ENCODE measurements at places on chromosomes 5 and 9.

- DNase-seq, result no peak
These were observed 23.8 kb downstream of the NANS start for GRCh38 chr9:98080326-98080725.

GRCh38 chr9:129751841-129752801 is 721 bp downstream of the PTGES start:
- no peak for DNase-seq

DNA sequence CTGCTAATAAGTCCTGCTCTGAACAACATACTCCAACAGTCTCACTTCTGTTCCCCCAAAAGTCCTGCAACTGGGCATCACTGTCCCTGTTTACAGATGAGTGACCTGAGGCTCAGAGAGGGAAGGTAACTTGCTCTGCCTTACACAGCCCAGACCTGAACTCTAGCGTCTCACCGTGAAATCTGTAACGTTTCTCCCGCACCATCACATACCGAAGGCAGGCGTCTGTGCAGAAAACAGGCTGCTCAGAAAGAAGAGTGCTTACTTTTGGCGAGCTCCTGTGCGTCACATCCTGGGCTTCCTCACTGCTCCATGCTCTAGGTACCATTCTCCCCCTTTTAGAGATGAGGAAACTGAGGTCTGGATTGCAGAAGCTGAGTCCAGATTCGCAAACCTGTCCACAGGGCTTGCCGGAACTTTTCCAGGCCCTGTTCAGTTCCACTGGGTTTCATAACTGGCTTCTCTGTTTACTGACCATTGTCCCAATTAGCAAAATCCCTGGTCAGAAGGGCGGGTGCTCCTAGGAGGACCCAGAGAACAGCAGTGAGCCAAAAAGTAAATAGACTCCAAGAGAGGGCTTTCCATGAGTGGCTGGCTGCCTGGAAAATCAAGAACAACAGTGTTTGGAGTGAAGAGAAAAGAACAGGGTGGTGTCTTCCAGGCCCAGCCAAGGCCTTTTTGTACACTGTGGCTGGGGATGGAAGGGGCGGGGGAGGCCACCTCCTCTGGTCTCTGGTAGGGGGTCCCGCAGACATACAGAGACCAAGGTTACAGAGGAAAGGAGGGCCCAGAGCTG is 27.1 kb downstream of the GSN start:
- no peak for DNase-seq

DNA sequence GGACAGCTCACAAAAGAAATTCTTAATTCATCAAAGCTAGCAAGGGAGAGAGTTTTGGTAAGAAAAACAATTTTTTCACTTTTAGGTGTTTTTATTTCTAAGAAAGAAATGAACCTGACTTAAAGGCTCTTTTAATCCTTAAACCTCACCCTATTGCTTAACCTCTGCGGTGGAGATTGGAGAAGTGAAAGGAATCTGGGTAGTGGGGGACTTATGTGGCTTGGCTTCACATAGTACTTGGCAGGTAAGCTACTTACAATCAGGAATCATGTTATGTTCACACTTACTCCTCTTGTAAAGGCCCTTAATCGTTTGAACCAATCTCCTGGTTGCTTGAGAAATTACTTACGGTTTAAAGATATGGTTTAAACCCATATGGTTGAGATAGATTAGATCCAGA is 104.8 kb downstream of the ISOC1 start:
- no peak for DNase-seq

DNA sequence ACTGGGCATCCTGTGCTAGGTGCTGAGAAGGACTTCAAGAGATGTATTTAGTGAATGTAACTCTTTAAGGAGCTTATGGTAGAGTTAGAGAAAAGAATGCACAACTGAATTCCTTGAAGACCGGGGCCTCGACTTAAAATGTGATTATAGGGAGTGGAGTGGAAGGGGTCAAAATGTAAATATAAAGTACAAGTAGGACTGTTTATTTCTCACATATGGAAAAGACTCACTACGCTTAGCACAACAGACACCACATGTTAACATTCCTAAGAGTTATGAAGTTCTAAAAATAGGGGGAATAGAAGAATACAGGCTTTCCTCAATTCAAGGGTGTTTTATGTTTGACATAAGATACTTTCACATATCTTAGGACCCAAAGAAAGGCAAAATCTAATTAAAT is 117.8 kb upstream of the OSMR start:
- no peak for DNase-seq

GRCh38 chr5:123505633-123506032 is 6.3 kb upstream of the CSNK1G3 start:
- no peak for DNase-seq

- no peak for DNase-seq
These were observed 119.7 kb upstream of the ABCA1 start for GRCh38 chr9:105047742-105048041.

- no peak for DNase-seq
These were observed 587.3 kb downstream of the SEMA5A start for GRCh38 chr5:8958602-8959001.

DNA sequence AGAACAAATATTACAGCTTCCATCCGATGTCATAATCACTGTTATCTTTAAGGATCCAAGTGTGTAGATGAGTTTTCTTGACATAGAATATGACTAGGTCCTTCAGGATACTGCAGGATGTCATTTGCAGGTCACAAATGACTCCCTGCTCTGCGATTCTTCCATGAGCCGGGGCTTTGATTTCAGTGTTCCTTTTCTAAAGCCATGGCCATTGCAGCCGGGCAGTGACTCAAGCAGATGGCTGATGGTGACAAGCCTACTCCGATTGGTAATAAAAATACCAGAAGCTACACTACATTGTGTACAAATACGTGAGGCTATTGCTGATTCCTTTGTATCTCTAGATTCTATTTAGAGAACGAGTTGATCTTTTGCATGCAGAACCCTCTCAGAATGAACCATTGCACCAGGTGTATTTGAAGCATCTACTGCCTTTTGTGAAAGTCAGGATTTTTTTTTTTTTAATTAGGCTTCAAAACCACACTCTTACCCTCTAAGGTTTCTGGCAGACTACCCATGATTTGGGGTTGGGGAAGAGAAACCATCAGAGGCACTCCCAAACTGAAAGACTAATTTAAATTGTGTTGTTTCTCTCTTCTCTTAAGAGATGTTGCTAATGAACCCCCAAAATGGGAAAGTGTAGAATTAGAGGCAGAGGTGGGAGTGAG is 271.0 kb upstream of the ADRA1B start:
- no peak for DNase-seq

DNA sequence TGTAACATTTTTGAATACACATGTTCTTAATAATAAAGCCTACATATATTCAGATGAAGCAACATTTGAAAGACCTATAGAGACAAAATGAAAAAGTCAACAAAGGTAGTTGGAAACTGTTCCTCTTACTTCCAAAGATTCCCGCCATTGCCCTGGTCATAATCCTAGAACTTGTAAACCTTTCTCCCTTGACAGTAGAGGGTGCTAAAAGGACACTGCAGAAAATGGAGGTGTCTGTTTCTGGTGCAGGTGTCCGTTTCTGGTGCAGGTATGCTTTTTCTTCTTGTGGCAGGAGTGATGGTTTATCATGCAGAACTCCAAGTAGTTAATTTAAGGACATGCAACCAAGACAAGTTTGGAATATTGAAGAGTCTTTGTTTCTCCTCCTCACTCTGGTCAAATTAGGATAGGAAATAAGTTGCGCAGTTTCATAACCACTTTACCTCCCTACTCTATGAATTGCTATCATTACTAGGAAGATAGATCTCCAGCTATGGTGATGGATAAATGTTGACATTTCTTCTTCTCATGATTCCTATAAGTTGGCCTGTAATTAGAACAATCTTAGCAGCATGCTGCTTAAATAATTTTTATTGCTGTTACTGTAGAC is 56.0 kb upstream of the FAM174A start:
- peak; percentile 27 for DNase-seq

DNA sequence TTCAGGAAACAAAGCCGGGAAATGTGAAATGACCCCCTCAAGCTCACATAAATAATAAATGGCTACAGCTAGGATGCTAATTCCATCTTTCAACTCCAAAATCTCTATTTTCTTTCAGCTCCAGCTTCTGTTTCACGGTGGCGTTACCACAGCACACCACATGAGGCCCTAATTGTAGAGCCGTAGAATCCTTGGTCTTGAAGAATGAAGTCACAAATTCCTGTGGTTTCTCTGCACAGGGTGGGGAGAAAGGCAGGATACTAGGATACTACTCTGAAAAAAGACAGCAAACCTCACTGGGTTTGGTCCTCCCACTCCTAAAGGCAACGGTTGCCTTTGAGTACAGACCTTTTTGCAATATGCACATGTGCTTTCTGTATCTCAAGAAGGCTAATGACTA is 13.9 kb upstream of the RARS1 start:
- peak; percentile 88 for DNase-seq

DNA sequence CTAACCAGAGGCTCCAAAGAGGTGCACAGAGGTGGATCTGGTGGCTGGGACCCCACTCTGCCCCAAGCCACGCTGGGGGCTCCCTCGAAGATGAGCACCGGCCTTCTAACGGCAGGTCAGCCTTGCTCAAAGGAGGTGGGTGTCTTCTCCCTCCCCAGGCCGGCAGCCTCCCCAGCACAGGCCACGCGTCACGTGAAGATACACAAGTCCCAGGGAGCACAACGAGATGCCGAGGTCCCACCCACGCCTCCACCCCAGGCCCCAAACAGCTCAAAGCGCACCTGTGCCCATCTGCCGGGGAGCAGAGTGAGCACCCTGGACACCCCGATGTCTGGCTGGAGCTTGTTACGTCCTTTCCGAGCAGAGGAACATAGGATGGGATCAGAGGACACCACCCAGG is 12.1 kb downstream of the PNPLA7 start:
- DNase-seq, result no peak

GRCh38 chr5:61055434-61056006 is 106.7 kb downstream of the SMIM15 start:
- DNase-seq, result peak; percentile 67

GRCh38 chr9:114652776-114653555 is 4.6 kb downstream of the TEX53 start:
- DNase-seq, result no peak

DNA sequence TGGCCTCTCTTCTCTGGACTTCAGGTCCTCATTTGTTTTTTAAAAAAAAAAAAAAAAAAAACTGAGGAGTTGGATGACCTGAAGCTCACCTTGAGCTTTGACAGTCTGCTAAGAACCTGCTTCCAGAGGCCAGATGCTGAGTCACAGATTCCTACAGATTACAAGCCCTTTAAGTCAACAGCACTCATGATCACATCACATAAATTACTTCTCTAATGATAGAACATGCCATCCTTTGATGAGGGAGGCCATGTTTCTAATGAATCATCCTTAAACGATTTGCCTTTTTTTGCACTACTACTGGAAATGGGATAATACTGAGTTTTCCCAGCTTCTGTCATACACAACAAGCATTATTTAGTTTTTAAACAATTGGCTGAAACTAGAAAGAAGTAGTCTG is 34.2 kb upstream of the MYOT start:
- no peak for DNase-seq

DNA sequence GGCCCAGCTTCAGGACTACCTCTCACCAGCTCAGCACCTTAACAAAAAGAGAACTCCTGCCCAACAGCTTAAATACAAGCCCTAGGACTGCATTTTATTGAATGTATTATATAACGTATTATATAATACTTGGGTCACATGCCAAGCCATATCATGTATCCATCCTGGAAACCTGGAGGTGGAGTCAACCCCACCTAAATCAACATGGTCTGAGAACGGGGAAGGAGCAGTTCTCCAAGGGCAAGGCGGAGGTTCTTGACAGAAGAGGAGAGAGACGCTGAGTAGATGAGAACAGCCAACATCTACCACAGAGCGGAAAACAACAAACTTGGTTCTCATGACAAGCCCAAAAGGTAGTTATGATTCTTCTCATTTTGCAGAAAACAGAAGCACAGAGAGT is 163.4 kb downstream of the FGF18 start:
- no peak for DNase-seq

- DNase-seq, result peak; percentile 25
These were observed 69.0 kb upstream of the FAM169A start for GRCh38 chr5:74934949-74935751.

- peak; percentile 50 for DNase-seq
These were observed 28.2 kb downstream of the C9orf152 start for GRCh38 chr9:110179734-110180133.

- no peak for DNase-seq
These were observed 31.2 kb upstream of the CXCL14 start for GRCh38 chr5:135609981-135610380.

DNA sequence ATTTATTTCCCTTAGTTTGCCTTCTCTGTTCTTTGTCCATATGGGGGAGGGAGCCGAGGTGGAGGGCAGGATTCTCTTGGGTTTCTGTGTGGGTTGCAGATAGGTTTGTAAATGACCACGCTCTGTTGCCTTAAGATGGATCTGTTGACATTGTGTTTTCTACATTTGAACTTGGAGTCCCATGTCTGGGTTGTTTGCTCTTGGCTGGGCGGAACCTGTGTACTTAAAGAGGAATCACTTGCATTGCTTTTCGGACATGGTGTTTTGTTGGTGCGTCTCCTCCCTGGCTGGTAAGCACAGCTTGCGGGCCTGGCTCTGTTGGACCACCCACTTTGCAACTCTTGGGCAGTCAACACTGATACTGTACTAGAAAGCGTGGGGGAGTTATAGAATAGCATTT is 45.9 kb downstream of the EHMT1 start:
- no peak for DNase-seq

DNA sequence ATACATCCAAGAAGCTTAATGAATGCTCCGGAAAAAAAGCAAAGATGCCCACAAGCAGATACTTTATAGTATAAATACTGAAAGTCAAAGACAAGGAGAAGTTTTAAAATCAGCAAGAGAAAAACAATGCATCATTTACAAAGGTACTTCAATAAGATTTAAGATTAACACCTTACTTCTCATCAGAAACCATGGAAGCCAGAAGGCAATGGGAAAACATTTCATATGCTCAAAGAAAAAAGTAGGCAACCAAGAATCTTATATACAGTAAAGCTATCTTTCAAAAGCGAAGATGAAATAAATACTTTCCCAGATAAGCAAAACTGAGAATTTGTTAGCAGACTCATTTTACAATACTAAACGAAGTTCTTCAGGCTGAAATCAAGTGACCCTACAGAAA is 51.1 kb downstream of the ABHD17B start:
- DNase-seq, result peak; percentile 16

DNA sequence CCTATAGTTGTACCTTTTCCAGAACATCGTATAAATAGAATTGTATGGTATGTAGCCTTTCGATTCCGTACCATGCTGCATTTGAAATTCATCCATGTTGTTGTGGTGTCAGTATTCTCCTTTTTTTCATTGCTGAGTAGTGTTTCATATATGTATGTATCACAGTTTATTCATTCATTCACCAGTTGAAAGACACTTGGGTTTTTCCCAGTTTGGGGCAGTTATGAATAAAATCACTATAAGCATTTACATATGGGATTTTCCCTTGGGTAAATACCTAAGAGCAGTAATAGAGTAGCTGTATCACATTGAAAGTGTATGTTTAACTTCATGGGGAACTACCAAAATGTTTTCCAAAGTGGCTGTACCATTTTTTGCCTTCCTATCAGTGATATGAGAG is 16.1 kb upstream of the FKTN start:
- no peak for DNase-seq
